ENCODE measurements at places on chromosomes 5 and 9.

DNA sequence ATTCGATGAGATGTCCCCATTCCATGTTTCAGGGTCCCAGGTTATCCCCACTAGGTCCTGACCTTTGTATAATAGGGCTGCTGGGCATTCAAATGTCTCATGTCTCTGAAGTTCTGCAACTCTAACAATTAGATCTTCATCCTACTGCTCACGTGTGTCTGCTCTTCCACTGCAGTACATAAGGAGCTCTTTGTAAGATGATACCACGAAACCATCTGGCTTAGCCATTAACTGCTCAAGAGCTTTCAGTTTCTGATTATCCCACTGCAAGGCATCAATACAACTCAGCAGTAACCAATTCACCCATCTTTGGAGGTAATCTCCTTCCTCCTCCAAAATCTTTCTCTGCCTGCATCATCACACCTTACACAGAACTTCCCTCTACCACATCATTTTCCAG, 49.9 kb upstream of the PPP2CA start:
- DNase-seq = no peak

DNA sequence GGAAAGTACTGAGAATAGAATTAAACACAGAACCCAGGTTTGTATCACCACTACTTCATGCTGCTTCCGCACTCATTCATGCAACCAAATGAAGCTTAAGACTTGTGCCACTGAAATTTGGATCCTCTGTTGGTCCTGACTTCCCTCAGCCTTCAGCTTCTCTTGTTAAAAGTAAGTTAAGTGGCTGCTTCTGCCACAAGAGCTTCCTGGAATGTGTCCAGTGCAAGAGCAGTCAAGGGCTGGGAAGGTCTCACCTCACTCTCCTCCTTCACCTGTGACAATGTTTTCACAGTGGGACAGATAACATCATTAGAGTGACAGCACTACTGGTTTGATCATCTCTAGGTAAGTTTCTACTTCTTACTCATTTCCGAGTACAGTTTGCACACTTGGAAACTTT, 7.9 kb downstream of the SNCAIP start:
- no peak for DNase-seq

DNA sequence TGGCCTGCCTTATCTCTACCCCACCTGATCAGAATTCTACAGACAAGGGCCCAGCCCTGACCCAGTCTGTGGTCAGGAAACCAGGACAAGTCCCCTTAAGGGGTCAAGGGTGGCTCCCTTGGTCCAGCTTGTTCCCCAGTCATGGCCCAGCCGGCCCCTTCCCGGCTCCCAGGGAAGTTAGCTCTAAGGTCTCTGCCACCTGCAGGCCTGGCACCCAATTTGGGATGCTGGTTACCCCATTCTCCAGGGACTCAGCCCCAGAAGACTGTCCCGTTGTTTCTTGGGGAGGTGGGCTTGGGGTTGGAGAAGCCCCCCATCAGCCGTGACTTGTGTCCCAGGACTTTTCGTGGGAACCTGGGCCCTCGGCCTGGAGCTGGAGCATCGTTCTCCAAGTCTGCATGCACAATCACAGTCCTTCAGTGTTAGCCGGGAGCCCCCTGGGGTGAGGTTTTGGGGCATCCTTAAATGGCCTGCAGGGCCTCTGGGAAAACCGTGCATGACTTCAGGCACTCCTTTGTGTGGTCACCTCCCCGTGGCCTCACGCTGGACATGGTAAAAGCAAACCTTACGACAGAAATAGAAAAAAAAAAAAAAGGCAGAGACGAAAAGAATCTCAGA, 150.8 kb upstream of the PHYKPL start:
- peak; percentile 55 for DNase-seq

- DNase-seq = no peak
Measured at GRCh38 chr5:53010814-53011213, 21.7 kb downstream of the ITGA2 start.

- peak; percentile 88 for DNase-seq
Measured at GRCh38 chr5:218457-219291, 554 bp downstream of the SDHA start.

DNA sequence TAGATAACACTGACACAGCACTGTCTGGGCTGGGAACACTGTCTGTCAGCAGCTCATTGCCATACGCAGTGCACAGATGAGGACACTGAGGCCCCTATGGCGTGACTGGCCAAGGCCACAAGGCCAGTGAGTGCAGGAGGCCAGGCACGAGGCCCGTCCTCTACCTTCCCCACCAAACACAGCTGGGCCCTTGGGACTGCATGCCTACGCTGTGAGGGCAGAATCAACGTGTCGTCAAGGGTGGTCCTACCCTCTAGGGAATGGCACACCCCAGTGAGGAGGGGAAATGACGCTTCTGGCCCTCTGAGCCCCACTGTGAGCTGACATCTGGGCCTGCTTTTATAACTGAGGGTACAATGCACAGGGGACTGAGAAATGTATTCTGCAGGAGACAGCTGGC, 42.1 kb upstream of the SLC25A51 start:
- no peak for DNase-seq

DNA sequence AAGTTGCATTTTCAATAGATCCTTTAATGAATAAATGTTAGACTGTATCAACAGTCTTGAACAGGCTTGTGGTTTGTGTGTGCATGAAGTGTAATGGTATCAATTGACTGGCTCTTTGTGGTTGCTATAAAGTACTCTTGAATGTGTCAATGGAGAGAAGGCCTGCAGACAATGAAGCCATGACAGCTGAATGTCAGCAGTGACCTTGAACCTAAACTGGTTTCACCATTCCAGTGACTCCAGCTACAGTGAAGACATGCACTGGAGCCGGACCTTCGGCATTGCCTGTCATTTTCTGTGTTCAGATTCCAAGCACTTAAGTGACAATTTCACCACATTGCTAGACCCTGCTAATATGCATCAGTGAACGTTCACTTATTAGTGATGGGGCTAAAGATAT, 276.0 kb upstream of the TMEM161B start:
- no peak for DNase-seq

- no peak for DNase-seq
Measured at GRCh38 chr5:74334062-74334761, 306.3 kb downstream of the ENC1 start.

- no peak for DNase-seq
Measured at GRCh38 chr9:88835772-88836171, 155.5 kb upstream of the S1PR3 start.

DNA sequence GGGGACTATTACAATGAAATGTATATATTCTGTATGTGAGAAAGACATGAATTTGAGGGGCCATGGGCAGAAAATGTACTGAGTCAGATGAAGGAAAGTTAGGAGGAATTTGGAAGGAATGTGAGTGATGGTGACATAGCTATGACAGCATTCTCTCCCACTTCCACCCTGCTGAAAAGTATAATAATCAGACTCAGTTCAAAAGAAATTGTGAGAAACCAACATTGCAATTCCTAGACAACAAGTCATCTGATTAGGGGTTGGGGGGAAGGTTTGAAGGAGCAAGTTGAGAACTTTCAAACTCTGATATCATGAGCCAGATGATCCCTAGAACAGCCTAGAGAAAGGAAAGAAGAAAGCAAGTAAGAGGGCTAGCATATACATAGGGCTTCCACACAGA, 370.6 kb downstream of the DMRTA1 start:
- DNase-seq = no peak
